CD8-positive, alpha-beta memory T cell (primary cell): ENCODE measurements at places on chromosomes 7 and 10.
A peak's percentile ranks its signal among the peaks of the same experiment; 100 is the strongest.

GRCh38 chr10:91410638-91411371 lies 661 bp downstream of the HECTD2 start:
- DNase-seq, result no peak

GRCh38 chr7:91140982-91141381 lies 123.3 kb upstream of the FZD1 start:
- no peak for DNase-seq

GRCh38 chr10:1567152-1567551 lies 170.2 kb downstream of the ADARB2 start:
- DNase-seq, result no peak

DNA sequence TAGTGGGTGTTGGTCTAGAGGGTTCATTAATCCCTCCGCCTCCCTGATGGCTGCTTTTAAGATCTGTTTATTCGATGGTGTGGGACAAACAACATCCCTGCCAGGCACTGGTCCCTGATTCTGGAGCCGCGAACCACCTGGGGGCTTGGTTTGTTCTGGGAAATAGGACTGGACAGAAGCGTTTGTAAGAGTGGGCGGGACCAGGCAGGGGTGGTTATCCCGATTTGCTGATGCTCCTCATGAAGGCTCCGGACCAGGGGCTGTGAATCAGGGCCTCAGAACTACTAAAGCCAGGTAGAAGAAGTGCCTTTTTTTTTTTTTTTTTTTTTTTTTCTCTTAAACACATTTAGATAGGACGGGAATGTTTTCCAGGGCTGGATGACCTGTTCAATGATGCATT lies 273.4 kb downstream of the WDR37 start:
- DNase-seq, result no peak

DNA sequence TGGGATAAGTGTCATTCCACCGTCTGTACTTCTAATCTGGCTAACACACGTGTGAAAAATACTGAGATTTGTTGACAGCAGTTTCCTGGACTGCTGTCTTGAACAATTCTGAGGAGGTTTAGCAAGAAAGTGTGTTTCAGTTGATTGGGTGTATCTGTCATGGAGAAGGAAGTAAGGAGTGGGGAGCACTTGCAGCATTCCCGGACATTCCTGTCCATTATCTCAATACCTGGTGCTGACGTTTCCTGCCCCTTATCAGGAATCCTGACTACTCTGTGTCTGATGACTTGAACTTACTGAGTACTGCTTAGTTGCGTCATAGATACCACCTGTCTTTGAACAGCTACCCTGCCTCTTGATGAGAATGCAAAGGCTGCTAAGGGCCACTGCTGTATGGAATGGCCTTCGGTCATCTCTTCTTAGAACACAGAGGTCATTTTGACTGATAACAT lies 72.0 kb upstream of the VKORC1L1 start:
- no peak for DNase-seq

DNA sequence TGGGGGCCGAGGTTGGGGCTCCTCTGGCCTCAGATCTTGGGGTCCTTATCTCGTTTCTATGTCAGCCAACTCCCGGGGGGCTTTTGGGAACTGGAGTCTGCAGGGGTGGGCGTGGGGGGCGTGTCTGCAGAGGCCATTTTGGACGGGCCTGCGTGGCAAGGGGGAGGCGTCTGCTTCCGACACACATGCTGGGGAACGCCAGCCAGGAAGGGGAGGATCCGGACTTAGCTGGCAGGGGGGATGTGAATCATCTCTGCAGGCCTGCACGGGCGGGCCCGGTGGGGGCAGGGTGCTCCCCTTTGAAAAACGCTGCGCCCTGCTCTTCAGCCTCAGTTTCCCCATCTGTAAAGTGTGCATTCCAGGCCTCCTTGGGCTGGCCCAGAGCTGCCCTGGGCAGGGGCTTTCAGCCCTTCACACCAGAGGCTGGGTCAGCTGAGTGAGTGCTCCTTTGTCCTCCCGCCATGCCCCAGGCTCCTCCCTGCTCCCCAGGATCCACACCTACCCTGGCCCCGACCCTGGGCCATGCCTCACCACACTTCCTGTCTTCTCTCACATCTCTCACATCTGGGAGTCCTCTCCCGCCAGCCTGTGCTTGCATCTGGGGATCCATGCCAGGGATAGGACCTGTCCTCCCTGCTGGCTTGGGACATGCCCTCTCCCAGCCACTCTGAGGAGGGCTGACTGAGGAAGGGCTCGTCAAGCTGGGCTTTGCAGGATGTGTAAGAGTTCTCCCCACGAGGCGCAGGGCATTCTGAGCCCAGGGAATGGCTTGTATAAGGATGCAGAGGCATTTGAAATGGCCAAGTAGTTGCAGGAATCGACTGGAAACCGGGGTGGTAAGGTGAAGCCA lies 172.6 kb upstream of the TNRC18 start:
- DNase-seq, result peak; percentile 23

- DNase-seq, result no peak
Observed at GRCh38 chr10:71701496-71702132, 18.0 kb downstream of the C10orf105 start.

- no peak for DNase-seq
Observed at GRCh38 chr7:97468493-97468892, 263.4 kb upstream of the TAC1 start.
